ENCODE measurements at places on chromosomes 2 and 18. TPM values are rescaled to one million over a fixed set of nuclear protein-coding genes. Genes with fewer than 3 reads are reported as not detected.

Gene POTEI
- polyA plus RNA-seq = not detected

Gene HJURP
- polyA plus RNA-seq = not detected

Gene RUFY4
- polyA plus RNA-seq = not detected

Gene POTEF
- polyA plus RNA-seq = not detected

Gene SCYGR7
- polyA plus RNA-seq = not detected

Gene POTEC
- polyA plus RNA-seq = not detected

Gene NYAP2
- not detected for polyA plus RNA-seq

Gene LRP2
- polyA plus RNA-seq = not detected

Gene STEAP3
- not detected for polyA plus RNA-seq

DNA sequence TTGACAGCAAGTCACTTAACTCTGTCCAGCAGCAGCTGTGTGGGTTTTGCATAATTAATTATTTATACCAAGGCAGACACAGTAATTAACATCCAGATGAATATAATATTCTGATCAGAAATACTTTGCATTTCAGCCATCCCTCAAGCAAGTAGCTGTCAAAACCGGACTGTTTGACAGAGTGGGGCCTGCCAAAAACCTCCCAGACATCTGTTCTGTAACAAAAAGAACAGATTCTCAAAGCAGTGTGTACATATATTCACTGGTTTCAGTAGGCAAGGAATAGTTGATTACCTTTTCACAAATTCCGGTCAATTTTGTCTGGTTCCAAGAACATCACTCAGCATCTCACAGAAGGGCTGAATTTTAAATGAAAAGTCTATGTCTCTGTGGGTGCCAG lies 291.6 kb downstream of the CMPK2 start:
- DNase-seq = no peak

- DNase-seq = no peak
These were observed 2.5 kb upstream of the PER2 start for GRCh38 chr2:238290715-238291549.

DNA sequence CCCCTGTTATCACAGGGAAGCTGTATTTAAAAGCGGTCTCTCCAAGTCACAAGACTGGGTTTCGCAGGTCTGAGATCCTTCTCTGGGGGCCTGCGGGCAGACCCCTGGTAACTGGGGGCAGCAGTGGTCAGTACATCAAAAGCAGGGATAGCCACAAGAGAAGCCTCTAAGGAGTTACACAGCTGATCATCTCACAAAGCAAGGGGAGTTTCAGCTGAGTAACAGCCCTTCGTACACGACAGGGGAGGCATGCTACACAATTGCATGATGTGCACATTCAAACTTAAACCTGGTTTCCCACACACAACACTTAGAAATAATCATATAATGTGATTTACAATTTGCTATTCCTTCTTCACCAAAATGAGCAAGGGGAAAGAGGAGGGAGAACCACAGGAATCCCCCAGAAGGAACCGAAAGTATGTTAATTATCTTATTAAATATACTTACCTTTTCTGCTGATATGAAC lies 87.5 kb downstream of the TMEM131 start:
- no peak for DNase-seq

DNA sequence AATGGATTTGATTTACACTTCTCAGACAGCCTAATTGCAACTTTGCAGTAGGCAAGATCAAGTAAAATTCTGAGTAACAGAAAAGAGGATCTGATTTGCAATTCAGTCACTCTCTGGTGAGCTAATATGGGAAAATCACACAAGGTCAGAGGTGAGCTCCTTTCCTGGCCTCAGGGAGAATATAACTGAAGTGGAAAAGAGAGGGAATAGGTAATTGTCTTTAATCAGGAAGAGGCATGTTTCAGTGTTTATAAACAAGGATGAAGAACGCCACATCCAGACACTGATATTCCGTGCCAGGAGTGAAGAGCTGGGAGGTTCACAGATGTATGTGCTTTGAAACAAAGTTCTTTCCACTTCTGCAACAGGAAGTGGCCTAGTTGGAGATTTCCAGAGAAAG lies 127.1 kb downstream of the ETAA1 start:
- DNase-seq = no peak

DNA sequence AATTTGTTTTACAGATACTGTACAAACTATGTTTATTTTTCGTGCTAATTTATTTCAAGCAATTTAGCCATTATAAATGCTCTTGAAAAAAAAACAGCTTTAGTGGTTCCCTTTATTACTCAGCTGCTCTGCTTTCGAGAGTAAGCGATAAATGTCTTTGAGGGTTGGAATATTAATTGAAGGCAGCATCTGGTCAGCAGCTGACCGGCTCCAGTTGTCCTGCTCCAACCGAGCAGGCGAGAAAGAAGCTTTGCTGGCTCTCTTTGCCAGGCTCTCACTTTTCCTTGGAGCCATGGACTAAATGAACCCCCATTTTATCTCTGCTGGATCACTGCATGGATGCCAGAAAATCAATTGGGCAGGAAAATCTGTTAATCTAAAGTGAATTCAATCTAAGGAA lies 147.4 kb downstream of the LNPK start:
- DNase-seq = no peak

GRCh38 chr18:70368903-70369302 lies 80.1 kb downstream of the SOCS6 start:
- no peak for DNase-seq

- DNase-seq = peak; percentile 28
These were observed 30.1 kb downstream of the INO80C start for GRCh38 chr18:35467624-35468016.

DNA sequence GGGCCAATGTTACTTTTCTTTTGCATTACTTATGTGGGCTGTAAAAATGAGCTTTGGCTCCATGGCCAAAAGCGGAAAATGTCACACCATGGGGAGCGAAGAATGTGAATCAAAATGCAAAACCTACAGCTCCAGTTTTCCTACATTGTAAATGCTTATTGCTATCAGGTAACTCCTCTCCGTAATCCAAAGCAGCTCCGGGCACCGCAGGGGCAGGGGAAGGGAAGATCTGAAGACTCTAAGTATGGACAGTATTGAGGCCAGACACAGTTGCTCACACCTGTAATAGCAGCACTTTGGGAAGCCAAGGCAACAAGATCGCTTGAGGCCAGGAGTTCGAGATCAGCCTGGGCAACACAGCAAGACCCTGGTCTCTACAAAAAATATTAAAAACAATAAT lies 7.1 kb upstream of the AGFG1 start:
- DNase-seq = no peak

- DNase-seq = no peak
These were observed 2166.7 kb upstream of the PIK3C3 start for GRCh38 chr18:39788383-39788782.

GRCh38 chr2:216029416-216030129 lies 16.2 kb upstream of the MREG start:
- no peak for DNase-seq

GRCh38 chr2:211599146-211599545 lies 939.5 kb downstream of the ERBB4 start:
- no peak for DNase-seq

- DNase-seq = no peak
These were observed 22.0 kb upstream of the RPL31 start for GRCh38 chr2:100980046-100980445.

DNA sequence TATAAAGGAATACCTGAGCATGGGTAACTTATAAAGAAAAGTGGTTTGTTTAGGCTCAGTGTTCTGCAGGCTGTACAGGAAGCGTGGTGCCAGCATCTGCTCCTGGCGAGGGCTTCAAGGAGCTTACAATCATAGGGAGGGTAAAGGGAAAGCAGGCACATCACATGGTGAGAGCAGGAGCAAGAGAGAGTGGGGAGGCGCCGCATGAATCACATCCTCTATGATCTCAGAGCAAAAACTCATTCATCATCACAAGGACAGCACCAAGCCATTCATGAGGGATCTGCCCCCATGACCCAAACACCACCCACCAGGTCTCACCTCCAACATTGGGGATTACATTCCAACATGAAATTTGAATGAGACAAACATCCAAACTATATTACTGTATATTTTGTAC lies 32.5 kb downstream of the R3HDM1 start:
- no peak for DNase-seq

DNA sequence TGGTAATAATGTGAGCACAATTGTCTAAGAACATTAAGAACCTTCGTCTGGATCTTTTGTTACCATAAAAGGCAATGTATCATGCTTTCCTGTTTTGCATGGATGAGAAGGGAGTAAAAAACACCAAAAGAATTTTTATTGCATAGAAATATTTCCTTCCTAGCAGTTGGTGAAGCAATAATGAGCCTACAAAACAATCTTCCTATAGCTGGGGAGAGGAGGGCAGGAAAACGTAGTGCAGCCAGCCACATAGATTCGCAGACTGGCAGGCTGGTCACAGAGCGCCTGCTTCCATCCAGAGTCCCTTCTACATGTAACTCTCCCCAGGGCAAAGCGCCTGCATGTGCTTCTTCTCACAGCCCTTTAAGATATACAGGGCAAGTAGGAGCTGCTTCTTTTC lies 190.4 kb downstream of the BABAM2 start:
- no peak for DNase-seq

DNA sequence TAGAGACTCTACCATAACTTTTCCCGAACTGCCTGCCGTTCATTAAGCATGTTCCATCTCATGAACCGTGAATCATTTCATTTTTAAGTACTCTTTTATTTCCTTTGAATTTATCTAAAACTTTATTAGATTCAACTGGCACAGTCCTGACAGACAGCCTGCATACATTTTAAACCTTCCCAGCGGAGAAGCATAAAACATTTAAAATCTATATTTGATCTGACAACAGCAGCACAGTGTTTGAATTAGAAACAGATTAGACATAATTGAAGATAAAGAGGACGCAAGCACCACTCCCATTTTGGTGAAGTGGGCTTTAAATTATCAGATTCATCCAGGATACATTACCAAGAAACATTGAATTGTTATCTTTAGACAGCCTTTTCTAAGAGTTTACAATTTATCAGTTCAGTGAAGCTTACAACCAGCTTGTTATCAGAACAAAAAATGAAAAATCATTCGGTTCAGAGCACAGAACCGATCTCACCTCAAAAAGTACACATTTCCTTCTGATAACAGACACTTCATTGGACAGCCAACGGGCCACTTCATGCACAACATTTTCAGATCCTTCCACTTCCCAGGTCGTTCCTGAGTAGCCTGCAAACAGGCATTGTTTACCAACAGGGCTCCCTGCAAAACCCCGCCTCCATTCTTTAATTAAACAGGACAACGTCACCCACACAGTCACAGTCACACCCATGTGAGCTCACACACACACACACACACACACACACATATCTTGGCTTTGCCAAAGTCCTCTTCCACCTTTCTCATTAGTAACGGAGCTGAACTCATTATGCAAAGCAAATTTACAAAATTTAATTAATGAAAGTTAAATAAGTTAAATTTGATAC lies 171.2 kb downstream of the SP3 start:
- DNase-seq = no peak

- no peak for DNase-seq
These were observed 50.7 kb downstream of the CRIM1 start for GRCh38 chr2:36406296-36406695.

DNA sequence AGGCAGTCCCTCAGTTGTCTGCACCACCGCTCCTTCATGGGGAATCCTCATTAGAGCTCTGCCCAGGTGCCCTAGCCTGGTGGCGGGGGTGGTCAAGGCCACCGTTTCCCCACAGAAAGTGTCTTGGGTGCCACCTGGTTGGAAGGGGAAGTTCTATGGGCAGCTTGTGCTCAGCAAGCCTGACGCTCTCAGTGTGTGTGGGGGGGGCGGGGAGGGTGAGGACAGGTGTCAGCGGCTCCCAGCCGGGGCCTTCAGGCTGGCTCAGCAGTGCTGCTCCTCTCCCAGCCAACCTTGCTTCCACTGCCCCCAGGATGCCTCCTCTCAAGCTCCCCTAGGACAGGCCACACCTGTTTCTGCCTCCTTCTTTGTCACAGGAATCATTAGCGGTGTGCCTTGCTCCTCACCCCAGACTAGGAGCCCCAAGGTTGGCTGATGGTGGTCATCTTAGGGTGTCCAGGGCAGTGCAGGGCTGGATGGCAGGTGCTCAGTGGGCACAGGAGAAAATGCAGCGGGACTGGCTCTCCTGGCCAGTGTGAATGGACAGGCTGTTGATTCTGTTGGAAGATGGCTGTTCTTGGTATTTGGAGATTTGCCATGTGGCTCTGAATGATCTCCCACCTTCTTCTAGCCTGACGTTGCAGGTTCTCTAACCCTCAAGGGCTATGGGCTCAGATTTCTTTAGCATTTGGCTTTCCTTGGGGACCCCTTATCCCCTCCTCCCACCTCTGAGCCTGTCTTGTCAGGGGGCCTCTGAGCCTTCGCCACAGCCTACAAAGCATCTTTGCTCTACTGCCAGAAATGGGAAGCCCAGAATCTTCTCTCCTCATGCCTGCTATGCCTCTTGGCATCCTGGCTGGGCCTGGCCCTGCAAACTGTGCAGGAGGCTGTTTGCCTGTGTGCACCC lies 185.8 kb upstream of the HS6ST1 start:
- DNase-seq = peak; percentile 62

- DNase-seq = no peak
These were observed 1.2 kb downstream of the KDSR start for GRCh38 chr18:63365876-63366212.

DNA sequence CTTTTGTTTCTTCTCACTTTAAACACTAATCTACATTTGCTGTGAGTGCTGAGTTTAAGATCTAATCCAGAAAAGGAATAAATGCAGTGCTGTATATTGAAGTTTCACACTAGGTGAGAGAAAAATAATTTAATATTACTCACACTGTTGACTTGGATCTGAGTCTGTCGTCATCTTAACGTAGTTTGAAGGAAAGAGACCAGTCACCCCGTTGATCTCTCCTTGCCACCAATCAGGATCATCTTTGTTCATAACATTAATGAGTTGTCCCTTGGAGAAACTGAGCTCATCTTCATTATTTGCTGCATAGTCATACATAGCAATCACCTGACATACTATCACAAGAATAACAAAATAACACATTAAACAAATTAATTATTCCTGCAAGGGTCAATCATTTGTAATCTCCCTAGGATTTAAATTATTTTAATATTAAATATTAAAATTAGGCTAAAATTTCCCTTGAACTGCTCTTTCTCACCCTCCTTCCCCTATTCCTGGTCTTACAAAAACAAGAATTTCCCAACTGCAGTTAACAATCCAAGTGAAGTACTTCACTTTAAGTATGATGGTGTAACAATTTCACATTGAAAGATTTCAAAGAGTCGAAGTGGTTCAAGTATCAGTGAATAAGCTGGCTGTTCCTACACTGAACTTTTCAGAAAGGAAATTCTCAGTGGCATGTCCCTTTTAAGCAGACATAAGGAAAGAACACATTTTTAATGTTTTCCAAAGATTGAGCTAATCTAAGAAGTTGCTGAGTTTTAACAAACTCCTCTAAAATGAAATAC lies 71.3 kb downstream of the FAM228A start:
- DNase-seq = no peak

GRCh38 chr2:165874445-165875039 lies 79.0 kb downstream of the TTC21B start:
- peak; percentile 66 for DNase-seq

All from naive B cell (primary cell).